Left forelimb (tissue), 1 donor: ENCODE measurements at places on chromosomes 2 and 18.
A peak's percentile ranks its signal among the peaks of the same experiment; 100 is the strongest.

GRCh38 chr2:85394261-85394681, 15.9 kb downstream of the CAPG start:
- peak; percentile 62 for DNase-seq

DNA sequence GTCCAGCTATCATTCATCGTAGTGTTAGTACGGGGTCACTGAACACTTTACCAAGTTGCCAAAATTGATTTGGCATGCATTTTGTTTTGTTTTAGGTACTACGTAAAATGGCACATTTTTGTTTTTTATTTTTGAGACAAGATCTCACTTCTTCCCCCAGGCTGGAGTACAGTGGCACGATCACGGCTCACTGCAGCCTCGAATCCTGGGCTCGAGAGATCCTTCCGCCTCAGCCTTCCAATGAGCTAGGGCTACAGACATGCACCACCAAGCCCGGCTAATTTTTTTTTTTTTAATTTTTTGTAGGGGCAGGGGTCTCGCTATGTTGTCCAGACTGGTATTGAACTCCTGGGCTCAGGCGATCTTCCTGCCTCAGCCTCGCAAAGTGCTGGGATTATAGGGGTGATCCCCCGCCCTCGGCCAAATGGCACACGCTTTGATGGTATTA, 786 bp downstream of the TAF1B start:
- no peak for DNase-seq

DNA sequence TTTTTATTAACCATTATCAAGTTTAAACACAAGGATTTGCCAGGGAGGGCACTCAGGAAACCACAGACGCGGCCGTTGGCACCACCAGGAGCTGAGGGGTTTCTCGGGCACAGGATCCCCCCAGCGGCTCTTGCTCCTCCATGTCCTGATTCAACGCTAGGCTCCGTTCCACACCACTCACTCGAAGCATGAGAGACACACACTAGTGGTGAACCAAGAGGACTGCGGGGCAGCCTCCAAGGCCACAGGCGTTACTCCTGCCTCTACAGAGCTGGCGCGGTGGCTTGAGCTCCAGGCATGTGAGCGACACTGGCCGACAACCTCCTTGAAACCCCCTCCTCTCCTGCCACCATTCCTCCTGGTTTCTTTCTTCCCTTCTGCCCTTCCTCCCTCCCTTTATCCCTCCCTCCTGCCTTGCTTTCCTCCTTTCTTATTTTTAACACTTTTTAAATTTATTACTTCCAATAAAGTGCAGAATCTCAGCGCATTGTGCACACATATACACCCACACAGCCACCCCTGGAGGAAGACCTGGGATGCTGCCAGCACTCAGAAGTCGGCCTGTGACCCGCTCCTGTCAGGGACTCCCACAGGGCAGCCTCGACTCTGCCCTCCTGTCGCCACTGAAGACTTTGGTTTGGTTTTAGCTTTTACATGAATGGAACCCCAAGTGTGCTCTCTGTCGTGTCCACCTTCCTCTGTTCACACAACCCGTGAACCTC, 21.7 kb downstream of the COX7A2L start:
- DNase-seq = no peak

- no peak for DNase-seq
Observed at GRCh38 chr2:80135001-80135400, 169.6 kb downstream of the LRRTM1 start.

- peak; percentile 81 for DNase-seq
Observed at GRCh38 chr2:85255813-85256594, 71.8 kb downstream of the TGOLN2 start.

- no peak for DNase-seq
Observed at GRCh38 chr18:56043641-56044061, 455.7 kb upstream of the TCF4 start.

DNA sequence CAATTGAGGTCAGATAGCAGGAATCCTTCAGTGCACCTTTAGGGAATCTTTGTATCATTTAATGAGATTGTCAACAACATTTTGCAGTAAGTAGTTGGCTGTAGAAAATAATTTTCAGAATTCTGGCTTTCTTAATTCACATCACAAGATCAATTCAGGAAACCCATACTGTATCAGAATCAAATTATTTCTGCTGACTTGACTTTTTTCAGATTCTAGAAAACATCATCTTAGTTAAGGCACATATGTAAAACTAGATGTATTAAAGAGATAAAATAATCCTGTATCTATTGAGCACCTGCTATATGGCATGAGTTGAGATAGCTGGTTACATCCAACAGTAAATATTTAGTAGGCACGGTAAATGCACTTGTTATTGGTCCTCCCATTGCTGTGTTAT, 791.4 kb downstream of the TDRD15 start:
- DNase-seq = no peak

DNA sequence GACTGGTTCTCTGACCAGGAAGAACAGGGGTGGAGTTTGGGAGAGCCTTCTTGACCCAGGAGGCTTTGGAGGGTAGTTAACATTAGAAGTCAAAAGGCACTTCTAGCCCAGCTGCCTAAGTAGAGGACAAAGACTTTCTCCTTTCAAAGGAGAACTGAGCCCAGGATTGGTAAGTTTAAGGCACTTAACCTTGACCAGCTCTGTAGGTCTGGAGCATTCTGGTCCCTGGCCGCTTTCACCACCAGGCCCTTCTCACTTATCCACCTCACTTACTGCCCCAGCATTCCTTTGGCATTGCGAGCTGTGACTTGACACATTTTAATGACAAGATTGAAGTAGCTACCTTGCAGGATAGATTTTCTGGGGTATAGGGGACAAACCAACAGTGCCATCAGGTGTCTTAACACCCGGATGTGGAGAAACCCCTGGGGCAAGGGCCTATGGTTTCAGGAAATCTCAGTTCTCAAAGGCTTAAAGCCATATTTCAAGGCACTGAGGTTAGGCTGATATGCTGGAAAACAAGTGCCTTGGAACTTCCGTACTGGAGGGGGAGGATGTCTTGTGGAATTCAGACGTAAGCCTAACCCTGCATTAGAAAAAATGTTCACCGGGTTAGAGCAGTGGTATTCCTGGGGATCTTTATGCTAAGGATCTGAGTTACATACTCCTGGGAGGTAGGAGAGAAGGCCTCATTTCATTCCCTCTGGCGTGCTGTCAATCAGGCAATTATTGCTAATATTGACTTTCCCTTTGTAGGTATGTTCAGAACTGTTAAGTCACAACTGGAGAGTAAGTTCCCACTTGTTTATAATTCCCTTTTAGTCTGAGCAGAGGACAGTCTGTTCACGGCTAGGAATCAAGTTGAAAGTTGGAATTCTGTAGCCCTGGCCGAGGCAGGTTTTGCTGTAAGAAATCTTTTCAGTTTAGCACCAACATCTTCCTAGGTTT, 4.3 kb downstream of the C2orf68 start:
- DNase-seq = no peak

GRCh38 chr18:75336767-75337166, 90.7 kb downstream of the SMIM21 start:
- no peak for DNase-seq

- no peak for DNase-seq
Observed at GRCh38 chr2:9163306-9164111, 43.1 kb upstream of the ASAP2 start.

- DNase-seq = peak; percentile 84
Observed at GRCh38 chr18:12287684-12288402, 20.2 kb upstream of the TUBB6 start.

GRCh38 chr18:78495550-78495949, 484.1 kb upstream of the SALL3 start:
- DNase-seq = peak; percentile 22

- DNase-seq = no peak
Observed at GRCh38 chr2:134988994-134989605, 58.1 kb downstream of the MAP3K19 start.

DNA sequence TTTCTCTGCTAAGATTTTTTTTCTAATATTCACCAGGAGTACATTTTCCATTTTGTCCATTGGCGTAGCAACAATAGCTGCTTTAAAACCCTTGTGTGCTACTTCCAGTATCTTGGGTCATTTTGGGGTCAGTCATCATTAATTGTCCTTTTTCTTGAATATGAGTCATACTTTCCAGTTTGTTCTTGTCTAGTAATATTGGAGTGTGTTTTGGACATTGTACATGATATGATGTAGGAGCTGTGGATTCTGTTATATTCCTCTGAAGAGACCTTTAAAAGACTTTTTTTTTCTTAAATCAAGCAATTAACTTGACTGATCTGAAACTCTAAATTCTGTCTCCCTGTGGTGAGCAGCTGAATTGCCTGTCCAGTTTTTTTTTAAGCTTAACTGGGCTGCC, 40.8 kb downstream of the AGPS start:
- DNase-seq = no peak

GRCh38 chr2:17317439-17317976, 200.7 kb downstream of the RAD51AP2 start:
- no peak for DNase-seq

DNA sequence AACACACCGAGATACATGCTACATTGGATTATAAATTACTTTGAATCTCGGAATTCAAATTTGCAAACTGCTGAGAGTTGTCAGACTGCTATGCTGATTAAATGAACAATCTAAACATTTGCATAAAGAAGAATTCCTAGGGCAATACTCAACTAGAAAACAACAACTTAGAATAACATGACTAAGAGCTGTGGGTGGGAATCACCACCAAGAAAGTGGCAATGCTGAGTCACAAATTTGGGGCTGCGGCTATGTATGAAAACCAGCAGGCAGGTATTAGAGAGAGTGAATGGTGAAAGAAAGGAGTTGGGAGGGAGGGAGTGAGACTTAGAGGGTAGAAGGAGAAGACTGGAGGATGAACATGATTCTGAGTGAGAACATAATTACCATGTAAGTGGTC, 559.5 kb downstream of the PIK3C3 start:
- no peak for DNase-seq

- DNase-seq = peak; percentile 90
Observed at GRCh38 chr2:28665041-28665704, 86.5 kb upstream of the PPP1CB start.

DNA sequence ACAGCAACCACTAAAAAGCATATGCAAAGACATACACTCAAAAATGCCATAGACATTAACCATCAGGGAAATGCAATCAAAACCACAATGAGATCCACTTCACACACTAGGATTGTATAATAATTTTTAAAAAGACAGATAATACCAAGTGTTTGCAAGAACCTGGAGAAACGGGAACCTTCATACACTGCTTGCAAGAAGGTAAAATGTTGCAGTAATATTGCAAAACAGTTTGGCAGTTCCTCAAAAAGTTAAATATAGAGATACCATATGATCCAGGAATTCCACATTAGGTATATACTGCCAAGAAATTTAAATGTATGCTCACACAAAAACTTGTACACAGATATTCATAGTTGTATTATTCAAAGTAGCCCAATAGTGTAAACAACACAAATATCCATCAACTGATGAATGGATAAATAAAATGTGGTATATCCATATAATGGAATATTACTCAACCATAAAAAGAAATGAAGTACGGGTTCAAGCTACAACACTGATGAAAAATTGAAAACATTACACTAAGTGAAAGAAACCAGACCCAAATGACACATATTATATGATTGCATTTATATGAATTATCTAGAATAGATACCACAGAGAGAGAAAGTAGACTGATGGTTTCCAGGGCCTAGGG, 14.7 kb upstream of the CHMP3 start:
- DNase-seq = no peak

DNA sequence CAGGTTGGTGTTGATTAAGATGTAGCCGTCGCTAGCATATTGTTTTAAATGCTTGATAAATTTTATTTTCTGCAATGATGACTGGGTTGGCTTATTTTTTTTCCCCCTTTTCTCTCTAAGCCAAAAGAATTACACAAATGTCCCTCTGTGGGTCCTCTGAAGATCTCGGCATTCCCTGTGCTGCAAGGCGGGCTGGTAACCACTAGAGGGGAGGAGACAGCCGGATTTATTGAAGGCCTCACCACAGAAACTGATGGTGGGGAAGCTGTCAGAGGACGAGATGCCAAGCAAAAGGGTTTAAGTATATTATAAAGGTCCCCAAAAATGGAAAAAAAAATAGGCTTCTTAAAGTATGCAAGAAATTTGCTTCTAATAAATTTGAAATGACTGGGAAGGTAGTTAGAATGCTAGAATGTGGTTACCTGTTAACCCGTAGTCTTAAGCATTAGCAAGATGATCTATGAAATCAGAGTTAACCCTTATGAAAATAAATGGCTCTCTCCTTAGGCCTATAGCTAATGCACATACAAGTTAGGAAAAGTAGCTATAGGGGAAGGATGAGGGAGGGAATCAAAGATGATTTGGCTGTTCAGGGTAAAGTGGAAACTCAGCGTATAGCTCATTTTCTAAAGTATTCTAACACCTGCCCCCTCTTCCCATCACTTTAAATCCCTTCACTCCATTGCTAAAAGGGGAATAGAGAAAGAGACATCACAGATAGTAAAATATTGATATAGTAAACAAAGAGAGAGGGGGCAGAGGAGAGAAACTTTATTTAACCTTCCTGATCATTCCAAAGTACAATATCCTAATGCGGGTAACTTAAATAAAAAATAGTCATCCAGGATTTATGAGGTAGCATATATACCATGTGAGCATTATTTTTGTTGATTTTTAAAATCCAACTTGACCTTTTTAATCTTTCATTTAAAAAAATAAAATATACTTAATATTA, 894.5 kb upstream of the POU3F3 start:
- no peak for DNase-seq

DNA sequence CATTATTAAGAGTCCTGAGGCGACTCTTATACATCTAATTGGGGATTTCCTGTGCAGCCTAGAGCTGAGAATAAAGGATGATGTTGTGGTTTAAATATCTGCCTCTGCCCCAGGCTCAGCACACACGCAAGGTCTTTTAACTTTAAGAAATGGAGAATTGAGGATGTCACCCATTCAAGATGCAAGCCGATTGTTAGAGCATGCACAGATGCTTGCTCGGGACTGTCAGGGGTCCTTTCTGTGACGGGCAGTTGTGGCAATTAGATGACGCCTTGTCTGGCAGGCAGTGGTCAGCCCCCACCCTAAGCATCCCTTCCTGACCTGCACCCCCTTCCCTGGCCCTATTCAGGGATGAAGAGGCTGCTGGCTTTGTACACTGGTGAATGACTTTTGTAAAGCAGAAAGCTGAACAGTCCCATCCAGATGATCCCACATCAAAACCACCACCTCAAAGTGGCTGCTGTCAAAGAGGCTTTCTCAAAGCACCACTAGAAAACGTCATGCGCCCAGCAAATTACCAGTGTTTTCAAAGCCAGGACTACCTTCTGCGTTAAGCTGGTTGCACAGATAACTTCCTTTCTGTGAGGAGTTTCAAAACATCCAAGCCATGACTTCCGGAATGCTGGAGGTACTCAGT, 23.7 kb downstream of the FAM178B start:
- DNase-seq = no peak

GRCh38 chr2:99957332-99958133, 184.9 kb downstream of the AFF3 start:
- DNase-seq = no peak

- DNase-seq = no peak
Observed at GRCh38 chr2:47654790-47655562, 128.0 kb upstream of the MSH6 start.
